ENCODE measurements at places on chromosomes 1 and 21.

DNA sequence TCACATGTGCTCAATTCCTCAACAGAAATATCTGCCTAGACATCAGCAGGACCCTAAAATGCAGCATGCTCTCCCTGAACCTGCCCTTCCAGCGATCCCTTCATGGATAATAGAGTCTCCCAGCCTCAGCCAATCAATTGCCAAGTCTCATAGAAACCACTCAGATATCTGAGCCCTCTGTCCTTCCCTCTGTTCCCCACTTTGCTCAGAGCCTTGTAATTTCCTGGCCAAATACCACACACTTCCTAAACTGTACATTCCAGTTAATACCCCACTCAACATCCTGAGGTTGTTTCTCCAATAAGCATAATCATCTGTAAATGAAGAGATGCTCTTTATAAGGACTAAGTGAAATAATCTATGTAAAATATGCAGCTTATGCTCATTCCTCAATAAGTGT lies 59.3 kb upstream of the PTGFRN start:
- DNase-seq: no peak

GRCh38 chr1:42806171-42806570 lies 10.8 kb upstream of the ERMAP start:
- DNase-seq: no peak

GRCh38 chr1:205284420-205285144 lies 37.0 kb downstream of the NUAK2 start:
- peak; percentile 92 for DNase-seq

- no peak for DNase-seq
Observed at GRCh38 chr1:65002156-65002507, 35.8 kb upstream of the JAK1 start.

DNA sequence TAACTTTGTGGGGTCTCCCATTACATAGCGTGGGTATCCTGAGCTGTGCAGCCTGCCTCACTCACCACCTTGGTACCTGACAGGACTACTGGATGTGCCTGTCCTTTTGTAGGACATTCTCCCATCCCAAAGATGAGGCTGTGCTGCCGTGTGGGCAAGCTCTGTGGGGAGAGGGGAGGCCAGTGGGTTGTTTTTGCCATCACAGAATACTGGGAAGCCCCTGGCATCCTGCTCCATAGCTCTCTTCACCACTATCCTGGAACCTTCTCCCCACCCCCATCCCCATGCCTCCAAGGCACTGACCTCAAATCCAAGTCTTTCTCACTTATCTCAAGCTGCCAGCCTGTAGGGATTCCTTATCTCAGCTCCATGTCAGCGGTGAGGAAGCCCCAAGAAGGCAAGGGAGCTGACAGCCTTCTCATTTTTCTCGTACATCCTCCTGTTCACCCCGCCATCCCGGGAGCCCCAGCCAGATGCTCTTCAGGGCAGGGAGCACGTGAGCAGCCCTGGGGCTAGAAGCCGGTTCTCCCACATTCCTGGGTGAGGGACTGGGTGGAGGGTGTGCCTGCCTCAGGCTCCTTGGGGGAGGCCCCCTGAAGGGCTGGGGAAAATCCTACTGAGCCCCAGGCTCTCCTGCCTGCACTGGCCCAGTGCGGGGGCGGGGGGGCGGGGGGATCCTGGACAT lies 2.4 kb upstream of the ELF3 start:
- no peak for DNase-seq

- DNase-seq: no peak
Observed at GRCh38 chr1:16971341-16972188, 8.9 kb downstream of the MFAP2 start.
